ENCODE measurements at places on chromosomes 7 and 10.

DNA sequence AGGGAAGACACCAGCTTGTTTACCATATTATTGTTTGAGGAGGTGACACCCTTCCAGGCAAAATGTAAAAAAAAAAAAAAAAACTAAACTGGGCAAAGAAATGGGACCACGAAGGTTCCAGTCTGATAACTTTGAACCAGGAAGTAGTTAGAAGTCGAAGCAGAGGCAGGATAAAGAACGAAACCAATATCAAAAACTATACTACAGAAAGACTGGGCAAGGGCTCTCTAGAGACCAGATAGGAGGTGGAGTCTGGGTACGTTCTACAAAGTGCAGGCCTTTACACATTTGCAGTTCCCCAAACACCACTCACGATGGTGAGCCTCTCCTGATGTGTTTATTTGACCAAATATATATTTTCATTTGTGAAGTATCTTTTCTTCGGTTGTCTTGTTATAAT is 125.7 kb upstream of the CDK1 start:
- DNase-seq = no peak

GRCh38 chr7:51186531-51186930 is 130.1 kb downstream of the COBL start:
- no peak for DNase-seq

DNA sequence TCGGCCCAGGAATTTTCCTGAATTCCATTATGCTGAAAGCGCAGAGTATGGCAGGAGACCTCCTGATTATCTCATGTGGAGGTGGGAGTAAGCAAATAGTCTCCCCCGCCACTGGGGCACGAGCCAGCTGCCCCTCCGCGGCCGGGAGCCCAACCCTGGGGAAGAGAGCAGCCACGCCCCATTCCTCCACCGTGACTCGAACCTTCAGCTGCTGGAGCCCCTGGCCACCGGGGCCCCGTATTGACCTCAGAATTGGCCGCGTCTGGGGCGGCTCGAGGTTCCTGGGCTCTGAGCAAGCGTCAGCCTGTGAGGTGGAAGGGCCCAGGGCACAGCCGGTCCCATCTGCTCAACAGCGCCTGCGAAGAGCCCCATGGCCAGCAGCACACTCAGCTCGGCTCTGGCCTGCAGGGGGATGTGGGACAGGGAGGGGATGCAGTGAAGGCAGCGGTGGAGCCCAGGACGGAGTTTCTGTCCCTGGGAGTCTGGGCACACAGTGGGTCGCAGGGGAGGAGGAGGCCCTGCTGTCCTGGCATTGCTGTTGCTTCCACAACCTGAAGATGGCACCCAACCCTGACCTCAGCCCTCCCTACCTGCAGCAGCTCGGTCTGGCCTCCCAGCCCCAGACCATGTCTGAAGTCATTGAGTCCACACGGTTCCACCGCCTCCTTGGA is 97.8 kb downstream of the CHST15 start:
- peak; percentile 26 for DNase-seq

GRCh38 chr7:3791327-3791726 is 490.3 kb downstream of the SDK1 start:
- DNase-seq = no peak

DNA sequence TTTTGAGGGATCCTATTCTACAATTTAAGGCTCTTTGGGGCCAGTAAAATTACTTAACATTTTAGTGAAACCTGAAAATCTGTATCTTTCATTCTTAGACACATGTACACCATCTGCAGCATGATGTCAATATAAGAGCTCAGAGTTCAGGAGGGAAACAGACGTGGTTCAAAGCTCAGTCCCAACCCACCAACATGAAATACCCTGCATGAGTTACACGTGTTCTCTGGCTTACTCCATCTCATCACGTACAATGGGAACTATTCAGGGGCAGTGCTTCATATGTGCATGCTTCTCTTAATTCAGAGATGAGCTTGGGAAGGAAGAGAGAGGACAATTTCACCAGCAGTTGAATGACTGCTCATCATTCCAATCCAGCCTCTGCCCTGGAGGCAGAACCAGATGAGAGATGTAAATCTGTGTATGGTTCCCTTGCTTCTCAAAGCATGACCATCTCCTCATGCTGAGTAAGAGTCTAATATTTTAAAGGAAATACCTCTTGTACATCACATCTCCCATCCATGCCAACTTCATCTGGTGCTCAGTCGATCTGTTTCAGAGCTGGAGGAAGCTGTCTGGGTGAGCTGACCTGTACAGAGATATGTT is 29.0 kb upstream of the ADAM12 start:
- no peak for DNase-seq

- DNase-seq = no peak
Measured at GRCh38 chr7:1546274-1546908, 9.6 kb downstream of the TMEM184A start.

DNA sequence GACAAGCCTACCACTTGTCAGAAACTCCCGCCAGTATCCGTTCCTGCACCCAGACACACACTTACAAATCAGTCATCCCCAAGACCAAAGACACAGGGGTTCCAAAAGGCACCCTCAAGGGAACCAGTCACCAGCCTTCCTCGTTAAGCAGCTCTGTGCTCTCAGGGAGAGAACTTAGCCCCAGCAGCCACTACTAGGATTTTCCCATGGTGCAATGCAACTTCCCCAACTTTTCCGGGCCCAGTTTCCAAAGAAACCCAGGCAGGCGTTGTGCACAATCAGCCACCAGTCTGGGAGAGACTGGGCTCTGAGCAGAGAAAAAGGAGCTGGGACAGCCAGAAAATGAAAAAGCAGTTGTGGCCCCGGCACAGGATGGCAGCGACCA is 1.2 kb downstream of the DLG5 start:
- no peak for DNase-seq

DNA sequence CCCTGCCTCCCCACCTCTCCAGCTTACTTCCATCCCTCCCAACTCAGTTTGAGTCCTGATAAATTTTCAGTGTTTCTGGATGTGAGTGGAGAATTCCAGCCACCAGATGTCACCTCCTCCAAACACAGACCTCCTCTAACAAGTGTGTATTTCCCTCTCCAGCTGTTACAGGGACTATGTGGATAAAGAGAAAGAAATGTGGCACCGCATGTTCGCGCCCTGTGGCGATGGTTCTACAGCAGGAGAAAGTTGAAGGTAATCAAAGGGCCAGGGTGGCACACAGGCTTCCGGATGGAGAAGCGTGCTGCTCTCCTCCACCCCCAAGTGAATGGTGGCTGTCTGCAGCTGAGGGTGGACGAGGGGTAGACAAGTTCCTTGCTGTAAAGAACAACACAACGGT is 14.7 kb downstream of the FKBP6 start:
- no peak for DNase-seq

DNA sequence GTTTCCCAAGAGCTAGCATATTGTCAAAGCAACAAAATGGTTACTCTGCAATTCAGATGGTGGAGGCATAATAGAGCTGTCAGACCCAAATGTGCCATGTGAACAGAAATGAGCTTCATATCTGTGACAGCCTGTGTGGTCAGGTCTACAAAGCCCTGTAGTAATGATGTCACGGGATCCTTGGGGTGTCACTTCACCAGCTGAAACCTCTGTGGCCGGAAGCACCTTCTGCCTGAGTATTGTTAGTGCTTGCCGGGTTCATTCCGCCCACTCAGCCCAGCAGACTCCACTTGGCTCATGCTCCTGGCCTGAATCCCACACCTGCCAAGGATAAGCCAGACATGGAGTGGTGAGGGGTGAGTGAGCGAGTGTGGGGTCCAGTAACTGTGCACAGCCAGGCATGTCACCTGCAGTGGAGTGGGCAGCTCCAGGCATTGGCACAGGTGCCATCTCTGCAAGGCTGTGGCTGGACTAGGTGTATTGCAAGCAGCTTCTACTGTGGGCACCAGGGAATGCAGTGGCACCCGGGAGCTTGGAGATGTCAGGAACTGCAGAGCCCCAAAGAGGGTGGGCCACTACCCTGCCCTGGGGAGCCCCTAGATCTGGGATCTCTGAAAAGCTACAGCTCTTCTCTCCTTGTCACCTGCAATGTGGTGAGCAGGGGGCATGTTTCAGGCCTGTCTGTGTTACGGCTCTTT is 341.9 kb upstream of the CHRM2 start:
- no peak for DNase-seq

- DNase-seq = peak; percentile 28
Measured at GRCh38 chr10:50622706-50623662, 772 bp downstream of the SGMS1 start.

- no peak for DNase-seq
Measured at GRCh38 chr7:7976677-7977076, 8.1 kb downstream of the GLCCI1 start.

Data from neural crest cell (in vitro differentiated cells).